Activated CD4-positive, alpha-beta T cell treated with anti-CD3 and anti-CD28 coated beads for 48 hours (primary cell): ENCODE measurements at places on chromosomes 7 and 10.

- no peak for DNase-seq
Measured at GRCh38 chr10:120012566-120012965, 120.0 kb downstream of the SEC23IP start.

DNA sequence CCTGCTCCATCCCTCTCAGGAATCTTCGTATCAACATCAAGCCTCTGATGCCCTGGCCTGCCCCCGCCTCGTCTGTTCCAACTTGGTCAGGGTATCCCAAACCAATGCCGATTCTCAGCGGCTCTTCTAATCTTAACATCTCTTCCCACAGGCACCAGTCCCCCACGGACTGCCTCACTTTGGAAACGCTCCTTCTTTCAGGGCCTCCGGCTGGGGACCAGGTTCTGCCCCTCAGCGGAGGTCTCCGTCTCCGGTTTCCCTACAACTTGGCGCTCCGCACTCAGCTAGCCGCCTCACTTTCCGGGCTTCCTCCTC lies 488 bp downstream of the ABCF2 start:
- no peak for DNase-seq

DNA sequence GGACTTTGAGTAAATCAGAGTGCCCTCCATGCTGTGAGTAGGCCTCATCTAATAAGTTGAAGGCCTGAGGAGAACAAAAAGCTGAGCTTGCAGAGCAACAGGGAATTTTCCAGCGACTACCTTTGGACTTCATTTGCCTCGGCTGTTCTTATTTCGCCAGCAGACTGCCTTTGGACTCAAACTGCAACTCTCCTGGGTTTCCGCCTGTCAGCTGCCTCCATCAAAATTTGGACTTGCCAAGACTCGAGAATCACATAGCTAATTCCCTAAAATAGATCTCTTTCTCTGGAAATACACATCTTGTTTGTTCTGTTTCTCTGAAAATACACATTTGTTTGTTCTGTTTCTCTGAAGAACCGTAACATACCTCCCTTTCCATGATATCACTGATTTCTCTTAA lies 93.8 kb downstream of the ITGB8 start:
- DNase-seq: no peak

- no peak for DNase-seq
Measured at GRCh38 chr7:21938463-21938862, 7.2 kb downstream of the CDCA7L start.

- no peak for DNase-seq
Measured at GRCh38 chr7:135380351-135380750, 129.6 kb downstream of the CNOT4 start.
